Hematopoietic multipotent progenitor cell treated with erythropoietin and hydrocortisone succinate and interleukin-3 and kit ligand, for 17 days (in vitro differentiated cells): ENCODE measurements at places on chromosomes 16 and 17.

DNA sequence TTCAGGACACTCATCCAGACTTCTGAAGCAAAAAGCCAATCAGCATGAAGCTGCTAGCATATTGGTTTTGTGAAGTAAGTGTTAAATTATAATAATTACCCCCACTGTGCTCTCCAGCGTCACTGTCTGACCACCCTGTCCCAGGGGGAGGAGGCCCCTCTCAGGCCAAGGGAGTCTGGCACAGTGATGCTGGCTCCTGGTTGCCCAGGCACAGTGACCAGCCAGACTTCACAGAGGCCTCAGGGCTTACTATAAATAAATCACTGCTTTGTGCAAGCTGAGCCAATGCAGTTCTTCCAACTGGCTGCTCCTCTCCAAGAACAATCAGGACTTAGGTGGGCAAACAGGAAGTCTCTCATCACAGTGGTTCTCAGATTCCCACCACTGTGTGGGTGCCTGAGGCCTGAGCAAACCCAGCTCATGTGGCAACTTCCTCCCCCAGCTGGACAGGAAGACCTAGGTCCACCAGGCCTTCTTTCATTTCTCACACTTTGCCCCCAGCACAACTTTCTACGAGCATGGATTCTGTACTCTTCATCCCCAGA is 1.7 kb upstream of the DBNDD1 start:
- DNase-seq, result no peak

DNA sequence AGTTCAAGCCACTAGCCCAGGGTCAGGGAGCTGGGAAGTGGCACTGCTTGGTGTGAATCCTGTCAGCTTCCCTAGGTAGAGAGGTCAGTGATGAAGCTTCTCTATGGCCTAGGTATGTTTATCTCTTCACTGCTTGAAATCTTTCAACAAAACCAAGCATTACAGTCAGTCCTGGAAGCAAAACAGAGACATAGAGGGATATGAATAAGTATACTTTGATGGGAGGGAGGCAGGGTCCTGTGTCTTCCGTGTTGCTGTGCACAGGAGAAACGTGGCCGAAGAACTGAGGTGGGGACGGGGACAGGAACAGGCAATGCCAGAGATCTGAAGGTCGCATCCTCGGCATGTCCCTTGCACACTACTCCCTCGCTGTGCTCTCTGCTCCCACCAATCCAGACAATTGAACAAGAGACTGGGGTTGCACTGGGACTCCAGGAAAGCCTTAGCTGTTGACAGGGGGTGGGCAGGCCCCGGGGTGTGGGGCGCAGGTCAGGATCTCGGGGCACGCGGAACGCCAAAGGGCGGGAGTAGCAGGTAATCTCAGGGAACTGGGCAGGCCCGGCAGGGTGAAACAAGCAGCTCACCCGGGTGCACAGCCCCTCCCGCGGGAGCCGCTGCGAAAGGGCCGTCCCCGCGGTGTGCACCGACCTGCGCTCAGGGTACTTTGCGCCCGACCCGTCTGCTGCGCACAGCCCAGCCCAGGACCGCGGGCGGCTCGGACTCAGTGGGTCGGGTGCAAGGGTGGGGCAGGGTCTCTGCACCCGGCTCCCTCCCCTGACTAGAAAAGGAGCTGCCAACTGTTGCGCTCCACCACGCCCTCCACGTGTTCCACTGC is at the start of gene MT1H:
TSS of gene MT1H (plus strand) at position 810 of the 835 bp plus-strand sequence. CDS start 71 bp downstream, outside the sequence.
- DNase-seq, result no peak

- no peak for DNase-seq
Measured at GRCh38 chr17:62801553-62802114, 6.5 kb downstream of the MARCHF10 start.

DNA sequence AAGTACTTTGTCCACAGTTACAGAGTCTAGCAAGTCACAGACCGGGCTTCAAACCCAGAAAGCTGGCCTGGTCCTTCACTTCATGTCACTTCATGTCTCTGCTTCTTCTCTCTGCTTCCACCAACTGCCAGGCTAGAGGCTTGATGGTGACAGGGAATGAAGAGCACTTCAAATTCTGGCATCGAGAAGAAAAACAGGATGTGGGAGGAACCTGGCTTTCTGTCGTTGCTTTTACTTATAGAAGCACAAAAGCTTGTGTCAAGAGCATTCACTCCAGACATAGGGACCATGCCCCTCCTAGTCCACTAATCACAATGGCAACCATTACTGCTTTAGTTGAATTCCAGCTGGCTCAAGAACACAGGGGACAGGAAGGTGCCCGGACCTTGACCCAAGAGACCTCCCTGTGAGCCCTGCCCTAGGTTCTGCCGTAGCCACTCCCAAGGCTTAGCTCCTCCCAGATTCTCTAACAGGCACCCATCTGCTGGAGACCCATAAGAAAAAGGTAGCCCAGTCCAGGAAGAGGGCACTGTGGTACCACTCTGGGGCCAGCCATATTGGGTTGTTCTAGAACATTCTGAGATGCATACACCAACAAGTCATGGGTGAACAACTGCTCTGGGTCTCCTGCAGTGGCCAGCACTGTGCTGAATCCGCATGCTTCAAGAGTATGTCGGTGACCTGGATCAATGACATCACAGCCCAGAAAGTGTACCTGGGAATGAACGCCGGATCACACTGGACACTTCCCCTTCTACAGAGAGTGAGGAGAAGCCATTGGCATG is 181.8 kb downstream of the C16orf95 start:
- DNase-seq, result no peak

GRCh38 chr17:7903154-7904103 is 12.7 kb downstream of the RNF227 start:
- DNase-seq, result no peak

- DNase-seq, result no peak
Measured at GRCh38 chr16:8721336-8722024, 47.1 kb downstream of the ABAT start.

DNA sequence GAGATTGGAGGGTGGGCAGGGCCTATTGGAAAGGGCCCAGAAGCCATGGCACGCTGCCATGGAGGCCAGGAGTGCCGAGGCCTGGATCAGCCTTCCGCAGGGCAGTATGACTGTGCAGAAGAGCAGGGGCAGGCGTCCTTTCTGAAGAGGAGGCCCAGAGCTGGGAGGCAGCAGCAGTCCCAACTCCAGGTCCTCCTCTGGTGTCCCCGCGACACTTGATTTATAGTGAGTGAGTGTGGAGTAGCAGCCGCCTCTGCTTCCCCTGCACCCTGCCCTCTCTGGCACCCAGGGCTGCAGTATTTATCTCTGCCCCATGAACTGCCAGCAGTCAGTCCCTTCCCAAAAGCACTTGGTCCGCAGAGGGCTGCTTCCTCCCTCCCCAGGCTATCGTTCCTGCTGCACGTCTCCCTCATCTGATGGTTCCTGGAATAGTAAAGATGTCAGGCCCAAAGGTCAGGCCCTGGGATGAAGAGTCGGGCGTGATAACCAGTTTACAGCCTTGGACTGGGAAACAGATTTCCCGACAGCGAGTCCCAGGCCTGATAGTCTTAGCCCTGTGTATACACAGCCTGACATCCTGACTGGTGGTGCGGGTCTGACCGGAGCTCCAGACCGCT is 32.9 kb downstream of the PGS1 start:
- DNase-seq, result no peak

DNA sequence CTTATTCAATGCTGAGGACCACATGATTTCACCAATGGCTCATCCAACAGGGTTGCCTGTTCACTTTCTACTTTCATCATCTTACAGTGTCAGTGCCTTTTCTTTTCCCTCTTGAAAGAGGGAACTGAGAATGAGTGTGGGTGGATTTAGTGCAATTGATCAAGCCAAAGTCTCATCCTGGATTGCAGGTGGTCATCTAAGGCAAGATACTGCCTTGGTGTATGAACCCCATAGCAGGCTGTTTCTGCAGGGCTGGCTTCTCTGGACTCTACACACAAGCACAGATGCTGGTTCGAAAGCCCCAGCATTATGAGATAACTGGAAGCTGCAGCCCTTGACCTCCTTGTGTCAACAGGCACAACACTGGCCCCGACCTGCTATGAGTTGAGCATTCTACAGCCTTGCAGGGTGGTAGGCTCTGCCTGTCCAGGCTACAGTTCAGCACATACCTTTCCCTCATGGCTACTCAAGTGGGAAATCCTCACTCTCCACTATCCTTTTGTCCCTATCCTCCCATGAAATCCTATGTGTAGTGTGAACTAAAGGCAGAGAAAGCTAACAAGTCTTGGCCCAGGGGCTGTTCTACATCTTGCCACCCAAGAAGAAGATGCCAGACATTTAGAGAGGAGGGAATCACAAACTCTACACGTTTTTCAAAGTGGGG is 358.7 kb downstream of the SLC39A11 start:
- no peak for DNase-seq

- DNase-seq, result no peak
Measured at GRCh38 chr16:229731-230281, 557 bp upstream of the LUC7L start.

DNA sequence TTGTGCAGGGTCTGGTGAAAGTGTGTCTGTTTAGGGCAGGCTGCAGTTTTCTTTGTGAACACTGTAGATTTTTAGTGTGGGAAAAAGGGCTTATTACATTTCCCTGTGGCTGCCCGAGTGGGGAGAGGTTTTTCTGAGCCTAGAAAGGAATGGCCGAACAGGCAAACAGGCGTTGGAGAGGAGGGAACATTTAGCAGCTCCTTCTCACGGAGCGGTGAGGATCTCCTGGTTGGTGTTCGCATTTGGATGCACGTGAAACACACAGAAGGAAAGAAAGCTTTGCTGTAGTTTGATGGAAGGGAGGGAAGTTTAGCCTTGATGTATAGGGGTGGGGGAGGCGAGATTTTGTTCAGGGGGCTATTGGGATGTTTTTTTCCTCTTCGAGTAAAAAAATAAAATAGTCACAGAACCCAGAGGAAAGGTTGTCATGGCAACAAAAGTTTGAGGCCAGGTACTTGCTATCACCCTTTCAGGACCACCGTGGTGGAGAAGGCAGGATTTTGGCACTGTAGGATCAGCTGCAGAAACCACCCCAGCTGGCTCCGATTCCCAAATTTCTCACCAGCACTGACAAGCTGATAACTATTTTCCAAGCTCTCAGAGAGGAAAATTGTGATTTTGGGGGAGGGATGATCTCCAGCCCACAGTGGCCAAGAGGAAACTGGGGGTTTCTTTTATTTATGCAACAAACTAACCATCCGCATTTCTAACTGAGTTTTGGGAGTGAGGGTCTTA is 3.5 kb downstream of the GSG1L start:
- DNase-seq, result no peak

DNA sequence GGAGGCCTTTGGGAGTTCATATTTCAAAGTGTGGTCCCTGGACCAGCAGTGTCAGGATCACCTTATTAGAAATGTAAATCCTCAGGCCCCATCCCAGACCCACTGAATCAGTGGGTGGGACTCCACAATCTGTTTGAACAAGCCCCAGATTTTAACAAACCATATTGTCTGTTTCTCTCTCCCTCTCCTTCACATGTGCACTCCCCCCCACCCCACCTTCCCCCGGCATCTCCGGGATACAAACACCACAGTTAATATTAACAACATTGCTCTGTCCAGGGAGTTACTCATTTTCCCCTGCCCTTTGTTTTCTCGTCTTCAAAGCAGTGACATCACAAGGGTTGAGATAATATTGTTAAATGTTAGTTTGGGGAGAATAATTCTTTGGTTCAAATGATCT is 127.3 kb downstream of the KATNIP start:
- no peak for DNase-seq

GRCh38 chr16:15947983-15948509 is 1.4 kb upstream of the ABCC1 start:
- no peak for DNase-seq

DNA sequence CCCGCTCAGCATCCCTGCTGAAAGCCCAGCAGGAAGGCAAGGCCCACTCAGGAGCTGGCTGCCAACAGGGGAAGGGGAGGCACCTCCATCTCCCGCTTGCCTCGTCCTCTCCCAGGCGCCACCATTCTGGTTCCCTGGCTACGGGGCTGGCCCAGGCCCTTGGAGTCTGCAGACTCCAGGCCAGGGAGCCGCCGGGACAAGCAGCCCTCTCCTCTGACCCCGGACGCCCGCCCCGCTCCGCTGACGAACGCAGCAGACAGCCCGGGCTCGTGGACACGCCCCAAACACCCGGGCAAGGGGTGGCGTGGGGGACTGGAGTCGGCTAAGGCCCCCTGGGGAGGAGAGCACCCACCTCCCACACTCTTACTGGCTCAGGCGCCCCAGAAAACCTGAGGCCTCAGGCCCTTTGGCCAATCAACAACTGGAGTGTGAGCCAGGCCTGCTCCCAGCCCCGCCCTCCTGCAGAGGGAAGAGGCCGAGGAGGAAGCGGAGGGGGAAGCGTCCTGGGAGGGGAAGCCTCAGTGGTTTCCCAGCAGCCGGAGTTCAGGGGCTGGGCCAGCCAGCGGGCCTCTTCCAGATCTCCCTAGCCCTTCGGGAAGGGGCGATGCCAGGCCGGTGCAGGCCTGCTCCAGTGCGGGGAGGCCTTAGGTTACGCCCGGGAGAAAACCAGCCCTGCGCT is 4.2 kb downstream of the MNT start:
- peak; percentile 73 for DNase-seq

DNA sequence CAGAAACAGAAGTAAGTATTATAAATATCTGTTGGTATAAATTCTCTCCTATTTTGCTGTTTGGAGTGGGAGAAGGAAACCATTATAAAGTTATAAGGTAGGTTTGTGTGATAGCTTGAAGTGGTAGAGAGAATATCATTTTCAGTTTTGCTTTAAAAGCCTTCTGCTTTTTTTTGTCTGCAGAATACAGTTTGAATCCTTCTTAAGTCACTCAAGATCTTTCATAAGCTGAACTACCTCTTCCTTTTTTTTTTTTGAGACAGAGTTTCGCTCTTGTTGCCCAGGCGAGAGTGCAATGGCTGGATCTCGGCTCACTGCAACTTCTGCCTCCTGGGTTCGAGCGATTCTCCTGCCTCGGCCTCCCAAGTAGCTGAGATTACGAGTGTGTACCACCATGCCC is 9.0 kb downstream of the ATAD5 start:
- DNase-seq, result no peak

DNA sequence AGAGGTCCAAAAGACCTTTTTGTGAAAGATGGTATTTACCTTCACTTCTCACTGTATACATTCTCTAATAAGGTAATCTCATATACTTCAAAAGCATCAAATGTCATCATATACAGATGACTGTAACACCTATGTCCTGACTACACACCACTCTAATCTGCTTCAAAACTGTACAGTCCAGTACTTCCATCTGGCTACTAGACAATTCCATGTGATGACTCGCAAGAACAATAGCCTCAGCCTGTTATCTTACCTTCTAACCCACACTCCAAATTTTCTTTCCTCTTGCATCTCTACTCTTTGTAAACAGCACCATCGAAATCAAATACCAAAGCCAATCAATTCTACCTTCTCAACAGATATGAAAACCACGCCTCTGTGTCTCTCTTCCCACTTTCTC is 24.1 kb downstream of the MYO1D start:
- DNase-seq, result no peak

DNA sequence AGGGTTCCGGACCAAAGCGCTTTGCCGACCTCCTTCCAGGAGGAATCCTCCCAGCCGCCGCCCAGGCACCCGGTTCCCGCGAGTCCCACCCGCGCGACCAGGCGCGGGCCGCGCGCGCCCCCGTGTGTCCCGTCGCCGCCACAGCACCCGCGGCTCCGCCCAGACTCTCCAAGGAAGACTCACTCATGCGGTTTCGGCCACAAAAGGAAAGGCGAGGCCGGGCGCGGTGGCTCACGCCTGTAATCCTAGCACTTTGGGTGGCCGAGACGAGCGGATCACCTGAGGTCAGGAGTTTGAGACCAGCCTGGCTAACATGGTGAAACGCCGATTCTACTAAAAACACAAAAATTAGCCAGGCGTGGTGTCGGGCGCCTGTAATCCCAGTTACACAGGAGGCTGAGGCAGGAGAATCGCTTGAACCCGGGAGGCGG is 3.5 kb upstream of the PKMYT1 start:
- DNase-seq, result peak; percentile 72

- DNase-seq, result no peak
Measured at GRCh38 chr17:41444186-41444585, 3.4 kb upstream of the KRT38 start.
